Right forelimb (tissue), 1 donor: ENCODE measurements at places on chromosomes 3 and 15.

GRCh38 chr3:132343018-132343612, 25.9 kb downstream of the ACP3 start:
- DNase-seq, result peak; percentile 52

GRCh38 chr3:132134611-132135010, 99.8 kb upstream of the CPNE4 start:
- no peak for DNase-seq

- no peak for DNase-seq
Measured at GRCh38 chr3:171159024-171159821, 132.7 kb upstream of the SLC2A2 start.

DNA sequence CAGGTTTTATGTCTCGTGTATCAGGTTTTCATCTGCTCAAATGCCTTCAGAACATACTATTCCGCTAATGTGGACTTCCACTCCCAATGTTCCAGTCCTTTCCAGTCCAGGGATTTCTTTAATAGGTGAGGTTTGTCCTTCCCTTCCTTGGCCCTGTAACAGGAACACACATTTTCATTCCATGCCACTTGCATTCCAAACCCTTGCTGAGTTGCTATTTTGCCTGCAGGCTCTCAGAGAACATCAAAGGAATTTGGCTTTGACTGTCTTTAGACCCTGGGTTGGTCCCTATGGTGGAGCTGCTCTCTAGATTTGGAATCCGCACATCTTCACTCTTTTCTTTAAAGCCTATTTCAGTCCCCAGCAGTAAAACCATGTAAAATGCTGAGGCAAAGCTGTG, 12.3 kb upstream of the ALCAM start:
- DNase-seq, result no peak

GRCh38 chr3:114582929-114583328, 289.1 kb downstream of the TIGIT start:
- no peak for DNase-seq

DNA sequence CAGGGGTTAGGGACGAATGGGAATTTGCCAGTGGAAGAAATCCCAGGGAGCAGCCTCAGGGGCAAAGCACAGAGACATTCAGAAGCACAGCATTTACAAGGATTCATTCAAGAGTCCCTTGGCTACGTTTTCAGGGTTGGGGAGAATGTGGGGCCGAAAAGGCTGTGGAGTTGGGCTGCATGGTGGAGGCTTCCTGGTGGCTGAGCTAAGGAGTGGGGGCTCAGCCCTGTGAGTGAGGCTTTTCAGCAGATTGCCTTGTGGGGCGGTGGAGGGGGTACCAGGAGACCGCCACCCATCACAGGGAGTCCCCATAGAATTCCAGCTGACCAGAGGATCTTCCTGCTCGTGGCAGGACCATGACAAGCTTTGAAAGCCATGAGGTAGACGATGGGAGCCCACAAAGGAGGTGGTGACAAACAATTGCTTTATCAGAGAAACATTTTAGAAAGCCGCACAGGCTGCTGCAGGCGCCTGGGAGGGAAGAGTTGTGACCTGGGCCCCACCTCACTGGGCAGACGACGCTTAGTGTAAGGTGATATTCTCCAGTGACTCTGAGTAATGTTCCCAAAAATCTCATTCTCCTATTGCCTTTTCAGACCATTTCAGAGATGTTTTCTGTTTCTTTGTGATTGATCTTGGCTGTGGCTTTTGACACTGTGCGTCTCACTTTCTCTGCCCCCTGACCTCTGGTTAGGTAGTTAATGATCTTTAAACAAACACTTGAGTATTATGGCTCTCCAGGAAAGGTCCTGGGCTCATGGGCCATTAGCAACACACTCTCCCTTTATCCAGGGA, 128.0 kb downstream of the DNAJB8 start:
- no peak for DNase-seq

- DNase-seq, result no peak
Measured at GRCh38 chr15:31382713-31383045, 56.0 kb downstream of the KLF13 start.

DNA sequence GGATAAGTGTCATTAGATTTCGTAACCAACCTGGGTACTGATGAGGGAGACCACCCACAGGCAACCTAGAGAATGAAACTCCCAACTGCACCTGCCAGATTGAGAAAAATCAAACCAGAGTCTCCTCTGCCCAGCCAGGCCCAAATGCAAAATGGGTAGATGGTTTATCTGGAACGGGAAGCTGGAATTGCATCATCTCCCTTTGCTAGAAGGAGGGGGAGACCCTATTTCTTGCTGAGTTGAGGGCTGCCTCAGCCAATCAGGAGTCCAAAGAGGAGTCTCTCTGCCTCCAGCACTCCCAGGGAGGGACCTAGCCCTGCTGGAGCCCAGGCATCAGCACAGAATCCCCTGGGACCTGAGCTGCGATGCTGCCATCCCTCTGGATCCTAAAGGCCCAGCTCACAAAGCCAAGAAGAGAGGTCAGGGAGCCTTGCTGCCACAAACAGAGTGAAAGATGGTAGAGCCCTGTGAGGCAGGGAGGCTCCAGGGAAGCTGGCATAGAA, 8.1 kb downstream of the RMDN3 start:
- no peak for DNase-seq

- DNase-seq, result no peak
Measured at GRCh38 chr15:42100021-42100800, 5.8 kb upstream of the PLA2G4D start.

- no peak for DNase-seq
Measured at GRCh38 chr15:82537351-82537908, 2.8 kb downstream of the RPS17 start.

- DNase-seq, result no peak
Measured at GRCh38 chr3:196472286-196472685, 31.3 kb downstream of the RNF168 start.

DNA sequence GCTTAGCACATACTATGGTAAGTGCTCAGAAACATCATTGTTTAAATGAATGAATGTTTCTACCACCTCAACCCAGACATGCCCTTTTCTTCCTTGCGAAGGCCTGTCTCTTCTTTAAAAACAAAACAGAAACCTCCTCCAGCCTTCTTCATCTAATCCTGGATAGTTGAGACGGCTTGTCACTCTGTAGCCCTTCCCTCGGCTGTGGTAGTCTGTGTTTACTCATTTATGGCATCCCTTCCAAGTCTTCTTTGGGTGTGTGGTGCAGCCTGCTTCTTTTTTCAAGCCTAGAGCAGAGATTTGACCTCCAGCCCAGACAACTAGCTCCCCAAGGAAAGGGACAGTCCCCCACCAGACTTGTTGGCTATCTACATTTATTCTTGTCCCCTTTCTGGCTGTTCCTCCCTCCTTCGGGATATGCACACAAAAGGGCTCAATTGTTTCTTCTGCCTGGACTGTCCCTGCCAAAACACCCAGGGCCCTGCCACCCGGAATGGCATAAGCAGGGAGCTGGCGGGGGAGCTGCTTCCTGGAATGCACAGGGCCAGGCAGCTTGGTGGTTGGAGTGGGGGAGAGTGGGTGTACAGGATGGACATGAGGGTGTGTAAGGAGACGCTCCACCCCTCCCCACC, 67.8 kb downstream of the ITGA11 start:
- DNase-seq, result no peak

- DNase-seq, result no peak
Measured at GRCh38 chr3:38722781-38723568, 73.5 kb upstream of the SCN5A start.
